ENCODE measurements at places on chromosomes 1 and 21.

DNA sequence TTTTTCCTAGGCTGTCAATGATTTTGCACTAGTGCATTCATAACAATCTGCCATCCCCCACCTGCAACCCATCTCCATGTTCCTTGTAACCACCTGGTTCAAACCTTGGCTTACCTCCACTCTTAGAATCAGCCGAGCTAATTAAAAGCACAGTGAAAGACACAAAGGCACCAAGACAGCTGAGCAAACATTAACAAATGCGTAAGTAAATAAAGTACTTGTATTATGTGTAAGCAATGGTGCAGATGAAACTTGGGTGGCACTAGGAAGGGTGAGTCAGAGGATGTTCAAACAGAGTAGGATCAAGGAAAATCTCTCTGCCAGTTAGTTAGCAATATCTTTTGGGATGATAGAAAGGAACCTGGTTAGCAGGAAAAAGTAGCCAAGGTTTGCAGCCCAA lies 5.1 kb upstream of the FOXJ3 start:
- no peak for DNase-seq

- DNase-seq: no peak
These were observed 24.3 kb downstream of the PGBD5 start for GRCh38 chr1:230401763-230402294.

DNA sequence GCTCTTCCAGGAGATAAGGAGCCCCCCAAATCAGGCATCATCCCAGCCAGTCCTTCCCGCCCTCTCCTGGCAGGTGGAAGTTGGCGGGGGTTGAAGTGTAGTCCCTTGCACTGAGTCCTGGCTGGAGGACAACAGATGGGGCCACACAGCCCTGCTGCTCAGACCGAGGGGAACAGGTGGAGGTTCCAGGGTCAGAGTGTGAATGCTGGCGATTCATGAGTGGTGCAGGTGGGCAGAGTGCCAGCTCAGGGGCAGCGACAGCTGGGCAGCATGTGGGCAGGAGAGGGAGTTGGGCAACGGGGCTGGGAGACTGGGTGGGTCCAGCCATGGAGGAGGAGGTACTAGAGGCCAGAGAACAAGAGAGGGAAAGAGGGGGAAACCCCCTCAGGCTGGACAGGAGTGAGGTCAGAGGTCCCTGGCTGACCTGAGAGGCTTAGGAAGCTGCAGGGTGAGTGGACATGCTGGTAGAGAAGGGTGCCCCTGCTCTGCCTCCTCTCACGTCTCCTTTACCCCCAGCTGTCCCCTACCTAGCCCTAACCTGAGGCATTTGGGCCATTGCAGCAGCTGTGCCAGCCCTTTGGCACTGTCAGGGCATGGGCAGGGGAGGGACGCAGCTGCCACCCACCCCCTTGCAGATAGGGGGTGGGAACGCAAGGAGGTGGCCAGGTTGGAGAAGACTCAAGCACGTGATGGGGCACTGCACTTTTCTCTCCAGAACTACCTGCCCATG lies 11.3 kb upstream of the ADORA1 start:
- no peak for DNase-seq

DNA sequence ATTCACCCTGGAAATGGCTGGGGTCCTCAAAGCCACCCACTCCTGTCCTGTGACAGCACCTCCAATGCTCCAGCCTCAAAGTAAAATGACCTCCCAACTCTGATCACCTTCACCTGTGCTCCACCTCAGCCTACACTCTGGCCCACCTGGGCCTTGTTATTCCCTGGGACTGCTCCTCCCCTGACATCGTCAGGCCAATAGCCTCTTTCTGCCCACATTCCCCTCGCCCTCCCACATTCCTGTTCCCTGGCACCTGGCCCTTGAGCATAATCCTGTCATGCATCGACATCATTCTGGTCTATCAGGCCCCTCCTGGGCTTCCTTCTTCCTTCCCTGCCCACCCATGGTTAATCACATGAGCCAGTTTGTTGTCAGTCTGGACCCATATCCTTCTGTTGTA lies 13.2 kb upstream of the BCAR3 start:
- no peak for DNase-seq

GRCh38 chr1:51325878-51326755 lies 4.2 kb downstream of the TTC39A start:
- no peak for DNase-seq

GRCh38 chr1:101996825-101997465 lies at the start of gene OLFM3:
Gene OLFM3, minus strand, starts transcription at chr1:101996926.
- no peak for DNase-seq

DNA sequence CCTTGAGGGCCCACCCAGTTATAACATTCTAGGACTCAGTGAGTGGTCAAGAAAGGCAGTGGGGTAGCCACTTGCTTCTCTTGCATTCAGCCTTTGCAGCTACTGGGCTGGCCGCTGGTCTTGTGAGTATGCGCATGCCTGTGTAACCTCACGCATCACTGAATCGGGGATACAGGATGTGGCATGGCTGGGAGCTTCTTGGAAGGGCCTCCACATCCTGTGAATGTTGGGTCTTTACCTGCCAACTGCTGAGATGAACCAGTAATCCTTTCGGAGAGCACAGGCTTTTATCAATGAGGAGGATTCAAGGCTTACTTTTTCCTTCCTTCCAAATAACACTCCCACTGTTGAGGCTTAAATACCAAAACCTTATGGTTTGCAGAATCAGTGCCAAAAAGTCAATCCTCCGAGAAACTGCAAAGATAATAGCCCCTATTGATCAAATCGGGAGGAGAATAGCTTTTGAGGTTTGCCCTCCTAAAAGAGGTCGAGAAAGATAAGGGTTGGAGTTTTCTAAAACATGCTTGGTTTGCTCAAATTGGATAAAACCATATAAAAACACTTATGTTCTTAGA lies 198.9 kb upstream of the UBE2U start:
- no peak for DNase-seq

DNA sequence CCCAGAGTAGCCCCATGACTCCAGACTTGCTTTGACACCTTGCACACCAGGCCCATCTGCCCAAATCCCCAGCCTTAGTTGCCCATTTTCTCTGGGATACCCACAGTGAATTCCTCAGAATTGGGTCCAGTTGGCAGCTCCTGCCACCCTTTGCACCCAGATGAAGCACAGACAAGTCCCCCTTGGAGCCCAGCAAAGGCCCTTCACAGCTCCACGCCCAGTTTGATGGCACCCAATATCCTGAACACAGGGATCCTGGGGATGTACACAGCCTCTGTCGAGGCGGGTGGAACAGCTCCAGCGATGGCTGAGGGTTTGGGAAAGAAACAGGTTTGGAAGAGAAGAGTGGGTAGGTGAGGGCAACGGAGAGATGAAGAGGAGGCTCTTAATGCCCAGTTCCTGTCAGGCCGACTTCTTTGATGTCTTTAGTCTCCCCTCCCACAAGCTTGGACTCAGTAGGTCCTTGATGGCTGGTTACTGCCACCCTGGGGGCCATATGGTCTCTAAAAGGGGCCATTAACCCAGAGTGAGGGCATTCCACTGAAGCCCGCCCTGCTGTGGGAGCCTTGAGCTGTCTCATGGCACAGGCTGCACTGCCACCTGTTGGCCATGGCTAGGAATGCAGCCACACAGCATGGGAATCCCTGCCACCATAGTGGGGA lies 21.7 kb downstream of the TMEM53 start:
- DNase-seq: peak; percentile 62

DNA sequence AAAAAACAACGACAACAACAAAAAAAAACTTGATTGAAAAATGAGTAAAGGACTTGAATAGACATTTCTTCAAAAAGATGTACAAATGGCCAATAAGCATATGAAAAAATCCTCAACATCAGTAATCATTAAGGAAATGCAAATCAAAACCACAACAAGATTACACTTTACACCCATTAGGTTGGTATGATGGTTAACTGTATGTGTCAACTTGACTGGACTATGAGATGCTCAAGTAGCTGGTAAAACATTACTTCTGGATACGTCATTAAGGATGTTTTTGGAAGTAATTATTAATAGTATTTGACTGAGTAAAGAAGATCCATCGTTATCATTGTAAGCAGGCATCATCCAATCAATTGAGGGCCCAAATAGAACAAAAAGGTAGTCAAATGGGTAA lies 34.9 kb upstream of the LYPLAL1 start:
- no peak for DNase-seq

GRCh38 chr21:32316361-32317215 lies 17.9 kb downstream of the MRAP start:
- no peak for DNase-seq

- no peak for DNase-seq
These were observed 29.7 kb downstream of the MYSM1 start for GRCh38 chr1:58670181-58670580.

DNA sequence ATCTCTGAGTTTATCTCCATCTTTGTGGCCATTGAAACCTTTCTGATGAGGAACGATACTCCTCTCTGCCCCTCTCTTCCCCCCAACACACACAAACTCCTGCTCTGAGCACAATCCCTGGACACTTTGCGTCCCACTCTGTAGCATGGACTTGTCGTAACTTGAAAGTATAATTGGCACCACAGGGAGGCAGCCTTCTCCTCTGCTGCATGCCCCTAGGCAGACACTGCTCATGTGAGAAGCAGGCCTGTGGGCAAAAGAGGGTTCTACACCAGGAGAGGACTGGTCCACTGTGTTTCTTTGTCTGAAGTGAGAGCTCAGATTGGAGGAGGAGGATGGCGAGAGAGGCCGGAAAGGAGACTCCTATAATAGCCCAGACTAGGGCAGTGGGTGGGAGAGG lies 3.8 kb upstream of the PARS2 start:
- DNase-seq: no peak

DNA sequence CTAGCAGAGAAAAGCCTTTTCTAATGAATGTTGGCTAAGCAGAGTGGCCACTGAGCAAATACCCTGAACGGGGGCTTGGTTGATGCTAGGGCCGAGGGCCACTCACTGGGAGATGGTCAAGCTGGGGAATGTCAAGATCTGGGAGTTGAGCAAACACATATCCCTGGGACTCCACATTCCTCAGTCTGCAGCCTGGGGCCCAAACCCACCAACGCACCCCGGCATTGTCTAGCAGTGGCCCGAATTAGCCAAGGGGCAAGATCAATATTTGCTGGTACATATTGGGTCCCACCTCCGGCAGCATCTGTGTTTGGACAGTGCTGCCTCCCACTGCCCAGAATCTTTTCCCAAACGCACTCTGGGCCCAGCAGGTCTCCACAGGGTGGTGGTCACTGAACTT lies 144.1 kb downstream of the TRABD2B start:
- no peak for DNase-seq

DNA sequence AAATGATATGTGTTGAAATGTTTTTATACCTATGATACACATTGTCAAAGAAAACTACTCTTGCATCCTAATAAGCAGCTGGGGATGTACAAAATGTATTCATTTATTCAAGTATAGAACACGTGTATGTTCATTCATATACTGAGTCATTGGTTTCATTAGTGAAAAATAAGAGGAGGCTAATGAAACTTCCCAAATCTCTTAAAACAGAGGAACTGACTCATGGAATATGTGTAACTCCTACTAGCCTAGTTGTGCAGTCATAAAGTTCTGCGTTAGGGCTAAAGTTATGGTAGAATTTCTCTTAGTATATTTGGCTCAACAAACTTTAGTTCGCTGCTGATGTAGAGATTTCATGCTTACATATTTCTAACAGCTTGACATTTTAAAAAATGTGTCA lies 441.6 kb downstream of the NCAM2 start:
- DNase-seq: no peak

GRCh38 chr1:73800376-73800775 lies 397.6 kb downstream of the LRRIQ3 start:
- DNase-seq: no peak

GRCh38 chr1:47703156-47703825 lies 265.4 kb downstream of the FOXD2 start:
- DNase-seq: no peak
